ENCODE measurements at places on chromosomes 1 and 21. TPM values are rescaled to one million over a fixed set of nuclear protein-coding genes. Genes with fewer than 3 reads are reported as not detected.

The ZBTB8A gene
- total RNA-seq = 5.7 TPM

The PEAR1 gene
- total RNA-seq = 0.19 TPM

The C1orf226 gene
- 0.63 TPM for total RNA-seq

The IQCC gene
- 2.3 TPM for total RNA-seq

The FAM72B gene
- total RNA-seq = 6.3 TPM

The RNF223 gene
- total RNA-seq = not detected

The LYPLA2 gene
- 82.7 TPM for total RNA-seq

Data from LHCN-M2 (cell line).